ENCODE measurements at places on chromosomes 3 and 15.

GRCh38 chr3:13135811-13136321 is 62.6 kb upstream of the IQSEC1 start:
- no peak for DNase-seq

- no peak for DNase-seq
Observed at GRCh38 chr3:42685363-42685881, at the start of gene KLHL40. KLHL40 (plus strand) TSS chr3:42685537; CDS start chr3:42685619, 82 bp downstream.

DNA sequence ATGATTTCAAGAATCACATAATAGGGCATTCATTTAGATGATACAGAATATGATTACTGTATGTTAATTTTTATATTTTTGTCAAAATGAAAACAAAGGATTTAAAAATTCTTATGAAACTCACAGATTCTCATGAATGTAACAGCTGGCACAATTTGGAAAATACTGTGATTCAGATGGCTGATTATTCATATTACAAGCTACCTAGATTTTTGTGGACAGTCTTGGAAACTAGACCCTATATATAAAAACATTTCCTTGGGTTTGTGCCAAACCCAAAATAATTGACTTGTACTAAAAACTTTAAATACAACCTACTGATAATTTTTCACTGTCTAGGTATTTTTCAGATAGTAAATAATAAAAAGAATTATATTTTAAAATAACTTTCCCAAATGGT is 26.2 kb downstream of the ZBED2 start:
- DNase-seq = no peak

DNA sequence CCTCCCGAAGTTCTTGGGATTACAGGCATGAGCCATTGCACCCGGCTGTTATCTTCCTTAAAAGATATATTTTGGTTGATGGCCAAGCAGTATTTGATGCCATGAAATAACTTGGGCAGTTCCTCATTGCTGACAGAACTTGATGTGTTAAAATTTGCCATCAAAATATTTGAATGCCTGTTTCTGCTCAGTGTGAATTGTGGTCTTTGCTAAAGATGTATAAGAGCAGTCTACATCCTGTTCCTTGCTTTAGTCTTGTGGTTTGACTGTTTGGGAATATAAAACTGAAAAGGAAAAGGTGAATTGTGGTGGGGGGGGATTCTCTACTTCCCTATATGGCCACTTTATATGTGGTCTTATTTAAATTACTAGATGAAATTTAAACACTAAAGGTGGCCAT is 14.0 kb downstream of the TRIM71 start:
- no peak for DNase-seq

- DNase-seq = no peak
Observed at GRCh38 chr15:78977591-78978347, 32.9 kb upstream of the CTSH start.

- DNase-seq = no peak
Observed at GRCh38 chr3:147483578-147483977, 74.4 kb downstream of the ZIC1 start.

DNA sequence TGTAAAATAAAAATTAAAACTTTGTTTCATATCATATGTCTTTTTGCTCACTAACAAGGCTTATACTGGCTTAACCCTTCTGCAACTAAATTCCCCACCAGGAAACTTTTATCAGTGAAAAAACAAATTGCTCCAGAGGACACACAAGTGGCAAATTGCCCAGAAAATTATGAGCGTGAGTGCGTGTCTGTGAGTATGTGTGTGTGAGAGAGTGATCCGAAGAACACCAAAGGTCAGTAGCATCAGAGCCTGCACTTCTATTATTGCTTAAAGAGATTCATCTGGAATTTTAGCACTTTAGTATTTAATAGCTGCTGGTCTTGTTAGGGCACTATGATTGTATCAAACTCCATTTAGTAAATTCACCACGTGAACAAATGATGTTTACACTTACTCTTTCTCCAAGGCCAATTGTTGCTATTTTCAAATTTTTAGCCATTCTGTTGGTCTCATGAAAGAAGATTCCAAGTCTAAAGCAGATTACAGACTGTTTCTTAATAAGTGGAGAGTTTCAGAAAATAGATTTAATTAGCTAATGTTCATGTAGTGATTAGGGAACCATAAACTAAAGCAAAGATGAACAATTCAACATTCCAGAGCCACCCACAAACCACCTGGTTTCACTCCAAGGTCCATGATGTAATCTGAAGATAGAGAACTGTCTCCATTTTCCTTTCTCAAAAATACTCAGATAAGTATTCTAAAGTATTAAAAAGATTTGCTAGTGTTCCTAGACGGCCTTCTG is 91.1 kb upstream of the IL12A start:
- DNase-seq = no peak

GRCh38 chr3:178646186-178646862 is 110.1 kb downstream of the KCNMB2 start:
- DNase-seq = no peak

DNA sequence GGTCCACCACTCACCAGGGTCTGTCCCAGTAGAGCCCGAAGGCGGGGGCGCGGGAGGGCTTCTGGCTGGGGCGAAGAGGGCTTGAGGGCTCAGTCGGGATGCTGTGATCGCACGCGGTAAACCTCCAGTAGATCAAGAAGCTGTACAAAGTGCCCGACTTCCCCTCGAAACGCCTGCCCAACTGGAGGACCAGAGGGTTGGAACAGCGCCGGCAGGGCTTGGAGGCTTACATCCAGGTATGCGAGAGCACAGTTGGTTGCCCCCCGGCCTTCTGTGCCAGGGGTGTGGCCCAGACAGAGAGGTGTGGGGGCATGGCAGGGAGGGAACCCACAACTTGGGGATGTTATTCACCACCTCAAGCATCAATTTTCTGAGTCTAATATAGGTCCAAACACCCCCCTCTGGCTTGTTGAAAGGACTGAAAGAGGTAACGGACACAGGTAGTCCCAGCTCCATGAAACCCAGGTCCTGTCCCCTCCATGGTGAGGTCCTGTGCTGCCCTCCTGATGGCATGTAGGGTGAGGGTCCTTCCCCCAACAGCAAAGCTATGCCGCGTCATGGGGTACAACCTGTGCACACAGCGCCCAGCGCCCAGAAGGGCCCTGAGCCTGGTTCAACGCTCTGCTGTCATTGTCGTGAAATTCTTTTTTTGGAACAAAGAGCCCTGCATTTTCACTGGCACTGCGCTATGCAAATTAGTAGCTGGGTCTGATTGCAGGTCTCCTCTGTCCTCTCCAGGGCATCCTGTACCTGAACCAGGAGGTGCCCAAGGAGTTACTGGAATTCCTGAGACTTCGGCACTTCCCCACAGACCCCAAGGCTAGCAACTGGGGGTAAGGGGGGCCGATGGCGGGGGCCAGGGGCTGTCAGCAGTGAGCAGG is 1.2 kb downstream of the SNX22 start:
- no peak for DNase-seq

DNA sequence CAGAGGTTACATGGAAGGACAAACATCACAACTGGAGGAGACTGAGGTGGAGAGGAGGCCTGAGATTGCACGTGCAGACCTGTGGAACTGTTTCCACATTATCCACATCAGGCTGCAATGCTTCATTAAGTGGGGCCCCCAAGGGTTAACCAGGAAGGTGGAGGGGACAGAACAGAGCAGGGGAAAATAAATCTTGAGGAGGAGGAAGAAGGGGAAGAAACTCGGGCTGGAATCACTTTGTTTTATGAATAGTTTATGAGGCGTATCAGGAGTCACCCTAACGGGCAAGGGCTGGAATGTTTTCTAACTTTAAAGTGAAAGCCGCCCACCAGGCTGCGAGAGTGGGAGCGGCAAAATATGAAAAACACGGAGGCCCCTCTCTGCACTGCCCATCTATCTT is 154.9 kb downstream of the WNT5A start:
- DNase-seq = no peak

DNA sequence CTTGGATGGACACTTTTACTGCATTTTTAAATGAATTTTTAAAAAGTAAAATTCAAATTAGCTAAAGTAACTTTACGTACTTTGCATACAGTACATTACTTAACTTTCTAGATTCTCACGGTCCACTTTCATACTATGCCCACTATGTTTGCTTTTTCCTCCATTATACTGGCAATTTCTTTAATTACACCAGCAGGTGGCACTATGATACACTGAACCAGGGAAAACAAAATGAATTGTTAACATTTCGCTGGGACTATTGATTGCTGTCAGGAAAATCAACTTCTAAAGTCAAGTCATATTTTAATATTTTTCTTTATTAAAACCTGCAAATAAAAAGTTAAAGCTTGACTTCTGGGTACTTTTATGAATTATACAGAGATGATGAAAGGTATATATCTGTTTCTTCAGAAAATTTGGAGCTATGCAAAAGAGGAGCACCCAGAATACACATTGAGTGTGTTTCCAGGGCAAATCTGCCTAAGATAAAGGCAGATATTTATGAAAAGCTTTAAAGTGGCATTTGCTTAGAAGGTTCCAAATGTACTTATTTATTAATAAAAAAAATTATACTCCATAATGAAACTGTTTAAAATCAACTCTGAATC is 21.8 kb upstream of the POU1F1 start:
- no peak for DNase-seq

- DNase-seq = peak; percentile 54
Observed at GRCh38 chr3:69499899-69500421, 114.1 kb upstream of the FRMD4B start.

GRCh38 chr3:151580591-151580990 is 119.7 kb upstream of the IGSF10 start:
- DNase-seq = no peak

DNA sequence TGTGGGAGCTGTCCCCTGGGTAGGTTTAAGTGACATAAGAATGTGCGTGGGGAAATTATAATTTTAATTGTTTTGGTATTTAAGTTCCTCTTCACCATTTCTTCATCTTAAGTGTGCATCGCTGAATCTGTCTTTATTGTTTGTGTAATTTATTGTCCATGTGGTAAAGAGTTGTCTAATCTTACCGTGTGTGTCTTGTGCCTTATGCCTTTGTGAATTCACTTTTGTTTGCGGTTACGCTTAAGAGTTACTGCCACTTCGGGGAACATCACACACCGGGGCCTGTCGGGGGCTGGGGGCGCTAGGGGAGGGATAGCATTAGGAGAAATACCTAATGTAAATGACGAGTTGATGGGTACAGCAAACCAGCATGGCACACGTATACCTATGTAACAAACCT is 767 bp downstream of the WDR48 start:
- DNase-seq = no peak

- DNase-seq = no peak
Observed at GRCh38 chr3:137692803-137693431, 71.2 kb upstream of the SOX14 start.

DNA sequence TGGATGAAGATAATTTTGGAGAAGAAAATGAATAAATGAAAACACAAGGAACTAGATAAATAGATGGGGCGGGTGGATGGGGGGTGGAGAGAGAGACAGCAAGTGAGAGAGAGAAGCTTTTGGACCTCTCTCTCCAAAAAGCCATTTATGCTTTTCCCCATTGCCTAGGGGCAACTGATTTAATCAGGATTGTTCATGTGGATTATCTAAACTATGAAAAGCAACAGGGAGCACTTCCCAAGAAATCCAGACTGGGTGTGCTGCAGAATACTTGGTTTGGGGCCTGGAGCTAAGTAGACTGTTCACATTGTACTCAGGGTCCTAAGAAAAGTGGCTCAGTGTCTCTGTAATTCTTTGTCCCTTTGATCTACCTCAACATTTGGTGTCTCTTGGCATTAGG is 367.0 kb downstream of the TIGIT start:
- no peak for DNase-seq

DNA sequence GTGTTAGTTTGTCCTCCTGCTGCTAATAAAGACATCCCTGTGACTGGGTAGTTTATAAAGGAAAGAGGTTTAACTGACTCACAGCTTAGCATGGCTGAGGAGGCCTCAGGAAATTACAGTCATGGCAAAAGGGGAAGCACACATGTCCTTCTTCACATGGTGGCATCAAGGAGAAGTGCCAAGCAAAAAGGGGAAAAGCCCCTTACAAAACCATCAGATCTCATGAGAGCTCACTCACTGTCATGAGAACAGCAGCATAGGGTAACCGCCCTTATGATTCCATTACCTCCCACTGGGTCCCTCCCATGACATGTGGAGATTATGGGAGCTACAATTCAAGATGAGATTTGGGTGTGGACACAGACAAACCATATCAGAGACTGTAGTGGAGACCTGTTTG is 27.0 kb downstream of the TM2D3 start:
- DNase-seq = no peak

- no peak for DNase-seq
Observed at GRCh38 chr3:18901571-18901970, 246.7 kb upstream of the KCNH8 start.

GRCh38 chr15:84609818-84610525 is 9.2 kb downstream of the ZSCAN2 start:
- no peak for DNase-seq

GRCh38 chr3:33786565-33787327 is 11.7 kb upstream of the PDCD6IP start:
- DNase-seq = no peak

DNA sequence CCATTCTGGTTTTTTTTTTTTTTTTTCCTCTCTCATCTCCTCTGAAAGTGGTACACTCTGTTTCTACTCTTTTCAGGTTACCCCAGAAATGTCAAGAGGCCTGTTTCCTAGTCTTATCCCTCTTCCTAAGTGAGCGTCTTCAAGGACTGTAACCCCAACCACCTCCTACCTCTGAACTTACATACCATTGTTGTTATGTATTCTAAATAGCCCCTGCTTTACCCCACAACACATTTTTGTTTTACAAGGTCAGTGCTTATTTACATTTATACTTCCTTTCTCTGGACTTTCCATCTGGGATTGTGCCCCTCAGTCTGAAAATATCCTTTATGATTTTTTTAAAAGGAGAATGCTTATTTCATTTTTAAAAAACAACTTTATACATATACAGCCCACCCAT is 38.8 kb downstream of the PTH1R start:
- DNase-seq = no peak

- DNase-seq = no peak
Observed at GRCh38 chr3:134067531-134068161, 37.9 kb upstream of the SLCO2A1 start.

DNA sequence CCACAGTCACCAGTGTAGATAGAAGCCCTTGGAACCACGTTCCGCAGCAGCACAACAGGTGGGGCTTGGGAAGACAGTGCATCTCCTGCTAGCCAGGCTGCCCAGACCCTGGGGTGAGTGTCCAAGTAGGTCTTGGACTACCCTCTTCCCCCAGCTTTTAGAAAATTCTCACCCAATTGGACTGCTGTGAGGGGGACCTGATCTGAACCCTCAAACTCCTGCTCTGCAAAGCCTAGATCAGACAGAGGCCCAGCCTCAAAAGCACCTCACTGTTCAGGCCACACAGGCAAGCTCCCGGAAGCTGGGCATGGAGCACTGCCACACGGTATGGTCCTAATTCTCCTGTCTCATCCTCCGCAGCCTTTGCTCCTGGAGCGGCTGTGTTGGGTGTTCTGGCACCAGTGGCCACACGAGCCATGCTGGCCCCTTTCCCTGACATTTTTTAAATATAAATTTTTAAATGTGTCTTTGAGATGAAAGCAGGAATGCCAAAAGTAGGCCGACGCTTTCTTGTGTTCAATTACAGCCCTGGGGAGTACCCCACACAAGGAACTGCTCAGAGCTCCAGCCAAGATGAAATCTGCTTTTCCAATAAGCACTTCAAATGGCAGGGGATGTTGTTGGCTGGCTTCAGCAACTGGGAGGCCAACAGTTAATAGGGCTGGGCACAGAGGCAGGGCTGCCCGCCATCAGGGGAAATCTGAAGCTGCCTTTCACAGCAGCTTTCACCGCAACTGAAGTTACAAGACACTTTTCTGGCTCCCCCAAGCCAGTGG is 40.9 kb downstream of the CPN2 start:
- DNase-seq = no peak

- DNase-seq = no peak
Observed at GRCh38 chr3:6805236-6805635, 55.7 kb upstream of the GRM7 start.

GRCh38 chr3:53820756-53821580 is 25.3 kb downstream of the CHDH start:
- no peak for DNase-seq

- no peak for DNase-seq
Observed at GRCh38 chr3:152620395-152620794, 214.5 kb upstream of the P2RY1 start.

Measured in heart right ventricle (tissue), 16 donors.